Activated T-helper 1 cell treated with anti-CD3 and anti-CD28 coated beads, Interleukin-12 subunit alpha, Interleukin-12 subunit beta, Interleukin-2, Interleukin-4 antibody, amounts not matched to agents 30 ng/mL and 10 ng/mL and 1 ng/mL, durations not matched to agents 14 hours and 24 hours and 36 hours (primary cell): ENCODE measurements at places on chromosomes 2 and 18. TPM values are rescaled to one million over a fixed set of nuclear protein-coding genes. Genes with fewer than 3 reads are reported as not detected.

DNA sequence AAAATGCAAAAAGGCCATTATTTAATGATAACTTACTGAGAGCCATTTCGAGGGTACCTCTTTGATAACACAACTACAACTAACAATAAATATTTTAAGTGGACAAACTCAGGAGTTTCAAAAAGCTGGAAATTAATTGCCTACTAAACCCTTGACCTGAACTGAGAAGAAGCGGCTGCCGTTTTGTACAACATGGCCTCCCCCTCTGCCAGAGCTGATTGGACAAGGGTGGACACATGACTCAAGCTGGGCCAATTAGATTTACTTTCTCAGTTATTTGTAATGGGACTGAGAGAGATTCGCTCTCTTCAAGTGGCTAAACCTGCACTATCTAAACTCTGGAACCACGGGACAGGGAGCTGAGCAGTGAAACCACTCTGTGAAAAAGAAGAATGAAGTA, 135.9 kb upstream of the SERPINE2 start:
- H3K4me3 ChIP-seq = no peak overlapping the region
- no peak overlapping the region for H3K27ac ChIP-seq
- no peak for DNase-seq
- H3K27me3 ChIP-seq = peaks cover 2% of the 10 kb centered on the region
- no peaks in the 10 kb centered on the region for H3K4me1 ChIP-seq

The NTSR2 gene
- total RNA-seq = not detected in 2 replicates

GRCh38 chr18:11653521-11653920, 35.5 kb upstream of the GNAL start:
- no peak overlapping the region for H3K27ac ChIP-seq
- H3K36me3 ChIP-seq = no peaks in the 10 kb centered on the region
- H3K4me3 ChIP-seq = no peak overlapping the region
- DNase-seq = no peak

The SCN7A gene
- total RNA-seq = not detected in 2 replicates

DNA sequence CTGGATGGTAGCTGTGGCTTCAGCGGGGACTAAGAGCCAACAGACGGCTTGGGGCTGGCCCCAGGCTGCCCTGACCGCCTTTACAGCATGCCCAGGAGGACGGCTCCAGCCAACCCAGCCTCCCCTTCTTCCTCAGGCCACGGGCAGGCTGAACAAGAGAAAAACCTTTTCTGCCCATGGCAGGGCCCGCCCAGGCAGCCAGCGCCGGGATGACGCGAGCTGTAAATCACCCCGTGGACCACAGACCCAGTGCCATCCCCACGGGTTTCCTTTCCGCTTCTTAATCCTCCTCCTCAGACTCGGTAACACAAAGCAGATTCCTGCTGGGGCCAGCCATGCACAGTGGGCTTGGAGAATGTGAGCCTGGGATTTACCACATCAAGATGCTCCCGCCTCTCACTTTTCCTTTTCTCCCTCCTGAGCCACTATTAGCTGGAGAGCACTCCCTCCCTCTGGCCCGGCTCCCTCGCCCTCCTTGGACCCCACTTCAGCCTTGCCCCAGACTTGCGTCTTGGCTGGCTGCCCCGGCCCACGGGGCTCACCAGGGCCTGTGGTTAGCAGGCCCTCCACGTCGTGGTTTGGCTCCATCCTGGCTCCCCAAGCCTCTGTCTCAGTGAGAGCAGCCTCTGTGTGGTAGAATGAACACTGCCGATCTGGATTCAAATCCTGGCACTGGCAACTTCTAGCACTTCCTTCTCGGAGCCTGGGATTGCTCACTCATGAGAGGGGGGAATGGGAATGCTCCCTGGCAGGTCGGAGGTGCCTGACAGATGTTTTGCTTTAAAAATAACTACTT, 31.4 kb downstream of the ATOH8 start:
- H3K4me1 ChIP-seq = no peaks in the 10 kb centered on the region
- H3K27me3 ChIP-seq = peaks cover 12% of the 10 kb centered on the region
- H3K36me3 ChIP-seq = no peaks in the 10 kb centered on the region
- H3K4me3 ChIP-seq = no peak overlapping the region
- no peak overlapping the region for H3K27ac ChIP-seq

GRCh38 chr2:230205034-230205433, 14.8 kb downstream of the SP110 start:
- no peak overlapping the region for H3K4me3 ChIP-seq
- no peak for DNase-seq
- peaks cover 46% of the 10 kb centered on the region for H3K36me3 ChIP-seq

The COL3A1 gene
- total RNA-seq = 0.13 TPM in 1 of 2 replicates, not detected in the other

The SP3 gene
- 95.8 and 103 TPM in 2 replicates for total RNA-seq

The ACVR1C gene
- 0.59 and 1.1 TPM in 2 replicates for total RNA-seq
